ENCODE measurements at places on chromosomes 7 and 10.

GRCh38 chr7:16169537-16169936, 251.8 kb downstream of the CRPPA start:
- no peak for DNase-seq

GRCh38 chr10:43699516-43699915, 50.8 kb upstream of the ZNF32 start:
- no peak for DNase-seq

DNA sequence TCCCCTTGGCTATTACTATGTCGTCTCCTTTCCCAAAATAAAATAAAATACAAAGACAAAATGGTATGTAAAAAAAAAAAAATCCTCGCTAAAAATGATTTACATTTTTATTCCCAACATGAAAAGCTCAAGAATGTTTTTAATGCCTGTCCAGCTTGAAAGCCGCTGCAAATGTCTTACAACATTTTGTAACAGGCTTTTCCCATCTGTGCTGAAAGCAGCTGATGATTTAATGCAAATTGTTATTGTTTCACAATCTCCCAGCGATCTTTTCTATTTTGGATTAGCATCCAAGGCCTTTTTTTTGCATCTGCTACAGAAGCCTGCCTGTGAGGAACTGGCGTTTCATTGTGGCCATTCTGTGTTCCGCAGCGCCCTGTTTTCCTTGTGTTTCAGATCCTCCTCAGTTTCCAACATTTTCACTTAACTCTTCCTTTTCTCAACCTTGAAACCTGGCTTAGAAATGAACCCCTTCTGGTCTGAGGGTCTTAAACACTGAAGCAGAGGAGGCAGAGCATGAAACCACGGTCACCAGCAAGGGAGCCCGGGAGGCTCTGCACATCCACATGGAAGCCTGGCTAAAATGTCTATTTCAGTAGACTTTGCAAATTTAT, 712.1 kb downstream of the PARD3 start:
- DNase-seq, result no peak

- no peak for DNase-seq
Observed at GRCh38 chr7:29917641-29918040, 72.0 kb downstream of the SCRN1 start.

DNA sequence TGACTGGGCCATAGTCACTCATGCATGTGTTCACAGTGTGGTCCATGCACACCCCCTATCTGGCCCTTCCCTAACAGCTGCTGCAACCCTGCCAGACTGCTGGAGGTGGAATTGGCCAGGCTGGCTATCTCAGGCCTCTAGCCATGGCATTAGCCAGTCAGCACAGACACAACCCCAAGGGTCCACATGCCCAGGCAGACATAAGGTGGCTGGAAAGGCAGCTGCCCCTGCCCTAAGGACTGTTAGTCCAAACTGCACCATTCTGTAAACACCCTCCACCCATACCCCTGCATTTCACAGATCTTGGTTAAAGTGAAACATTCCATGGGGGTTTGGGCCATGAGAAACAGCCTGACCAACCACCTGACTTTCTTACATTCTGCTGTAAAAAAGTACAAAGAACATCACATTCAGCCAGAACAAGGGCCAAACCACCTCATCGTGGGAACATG, 137.4 kb upstream of the KCNMA1 start:
- DNase-seq, result no peak

- no peak for DNase-seq
Observed at GRCh38 chr10:75426880-75427279, 4.5 kb upstream of the LRMDA start.

- no peak for DNase-seq
Observed at GRCh38 chr10:116143673-116144222, 129.3 kb downstream of the GFRA1 start.

DNA sequence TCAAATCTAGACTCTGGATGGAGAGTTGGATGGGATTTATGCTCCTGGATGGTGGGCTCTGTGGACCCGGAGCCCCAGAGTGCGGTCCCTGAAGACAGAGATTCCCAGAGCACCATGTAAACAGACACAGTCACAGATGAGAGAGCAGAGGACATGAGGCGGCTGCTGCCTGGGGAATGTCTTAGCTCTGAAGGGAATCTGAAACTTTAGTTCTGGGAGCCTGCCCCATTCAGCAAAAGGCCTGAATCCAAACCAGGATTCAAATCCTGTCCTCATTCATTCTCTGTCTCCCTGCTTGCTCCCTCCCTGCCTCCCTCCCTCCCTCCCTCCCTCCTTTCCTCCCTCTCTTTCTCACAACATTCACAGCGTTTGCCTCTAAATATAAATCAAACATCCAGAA, 49.5 kb upstream of the CALD1 start:
- DNase-seq, result no peak

DNA sequence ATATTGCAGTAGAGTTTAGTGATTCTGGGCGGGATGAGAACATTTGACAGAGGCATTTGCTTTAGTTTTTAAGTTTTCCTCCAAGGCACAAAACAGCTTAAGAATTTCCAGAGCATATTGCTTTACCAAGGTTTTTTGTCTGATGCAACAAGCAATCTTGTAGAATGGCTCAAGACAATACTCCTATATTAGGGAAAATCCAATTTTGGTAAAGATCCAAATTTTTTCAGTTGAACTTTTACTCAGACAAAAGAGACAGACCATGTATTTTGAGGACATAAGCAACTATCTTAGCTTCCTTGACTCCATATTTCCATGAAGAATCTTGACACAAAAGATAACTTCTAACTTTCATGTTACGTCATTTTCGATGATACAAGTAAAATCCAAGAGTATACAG, 92.3 kb upstream of the NANOS1 start:
- DNase-seq, result no peak

- no peak for DNase-seq
Observed at GRCh38 chr10:81216949-81217348, 658.0 kb upstream of the NRG3 start.

GRCh38 chr10:117956972-117957371, 89.8 kb downstream of the RAB11FIP2 start:
- no peak for DNase-seq

- no peak for DNase-seq
Observed at GRCh38 chr10:88437411-88437810, 145.7 kb downstream of the RNLS start.
